Type B pancreatic cell (in vitro differentiated cells): ENCODE measurements at places on chromosomes 5 and 9.

GRCh38 chr5:94423411-94423810 is 195.0 kb downstream of the KIAA0825 start:
- no peak for DNase-seq

- DNase-seq, result no peak
Observed at GRCh38 chr9:113898596-113898995, 22.5 kb downstream of the ZNF618 start.

DNA sequence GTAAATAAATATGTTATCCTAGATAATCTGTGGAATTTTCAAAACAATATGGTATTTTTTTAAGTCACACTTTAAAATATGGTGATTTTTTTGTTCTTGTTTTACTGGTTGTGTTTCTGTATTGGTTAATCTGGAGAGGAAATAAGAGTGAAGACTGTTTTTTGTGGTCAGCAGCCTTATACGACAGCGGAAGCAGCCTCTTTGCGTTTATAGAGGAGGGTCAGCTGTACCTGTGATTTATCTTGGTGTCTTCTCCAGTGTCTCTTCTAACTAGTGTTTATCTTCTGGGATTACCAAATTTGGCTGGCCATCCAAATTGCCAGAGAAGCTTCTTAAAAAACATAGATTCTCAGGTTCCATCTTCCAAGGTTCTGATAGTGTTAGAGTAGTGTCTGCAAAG is 58.7 kb downstream of the ICE1 start:
- DNase-seq, result no peak

GRCh38 chr5:68216245-68217046 is 890 bp downstream of the PIK3R1 start:
- peak; percentile 72 for DNase-seq

- DNase-seq, result no peak
Observed at GRCh38 chr5:89450149-89450538, 567.2 kb upstream of the MEF2C start.

DNA sequence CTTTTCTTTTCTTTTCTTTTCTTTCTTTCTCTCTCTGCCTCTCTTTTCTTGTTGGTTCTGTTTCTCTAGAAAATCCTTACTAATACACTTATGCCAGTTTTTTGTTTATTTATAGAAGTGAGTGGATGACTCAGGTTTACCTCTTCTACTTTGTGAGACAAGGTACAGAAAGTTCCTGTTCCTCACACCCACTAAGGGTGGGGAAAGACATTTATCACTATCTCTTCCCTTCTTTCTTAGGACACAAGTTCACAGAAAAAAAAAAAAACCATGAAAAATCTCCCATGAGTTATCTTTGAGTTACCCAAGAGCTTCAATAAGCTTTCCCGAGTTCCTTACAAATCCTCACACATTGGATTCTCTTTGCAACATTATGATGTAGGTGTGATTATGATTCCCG is 60.9 kb upstream of the CD180 start:
- DNase-seq, result no peak

DNA sequence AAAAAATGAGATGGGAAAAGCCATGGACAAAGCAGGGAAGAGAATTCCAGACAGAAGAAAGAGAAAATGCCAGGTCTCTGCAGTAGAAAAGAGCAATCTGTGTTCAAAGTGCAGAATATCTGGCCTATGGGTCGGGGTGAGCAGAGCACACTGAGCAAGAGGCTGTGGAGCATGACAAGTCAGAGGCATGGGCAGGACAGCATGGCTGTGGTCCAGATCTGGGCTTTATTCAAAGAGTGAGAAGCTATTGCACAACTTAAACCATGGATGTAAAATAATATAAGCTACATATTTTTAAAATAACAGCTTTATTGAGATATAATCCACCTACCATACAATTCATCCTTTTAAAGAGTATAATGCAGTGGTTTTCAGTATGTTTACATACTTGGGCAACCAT is 133.1 kb upstream of the SPDL1 start:
- DNase-seq, result no peak

- DNase-seq, result no peak
Observed at GRCh38 chr9:131892162-131892707, 152.4 kb upstream of the RAPGEF1 start.

- DNase-seq, result no peak
Observed at GRCh38 chr9:120876842-120877240, at the start of gene PHF19. TSS of gene PHF19 (minus strand) at chr9:120877188. CDS start at chr9:120874741, 2,447 bp downstream.

DNA sequence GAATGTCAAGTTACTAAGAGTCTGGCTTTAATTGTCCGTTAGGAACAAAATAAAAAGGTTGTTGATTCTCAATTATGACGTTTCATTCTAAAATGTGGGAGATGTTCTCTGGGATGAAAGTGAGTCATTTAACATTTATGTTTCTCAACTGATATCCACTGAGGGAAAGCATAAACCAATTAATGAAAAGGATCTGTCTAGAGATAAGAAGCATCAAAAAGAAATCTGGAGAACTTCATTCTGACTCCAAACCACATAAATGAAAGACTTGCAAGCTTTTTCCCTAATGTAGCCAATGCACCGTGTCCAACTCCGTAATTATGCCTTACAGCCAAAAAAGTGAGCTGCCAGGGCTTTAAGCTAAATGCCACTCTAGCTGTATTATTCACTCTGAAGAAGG is 654.2 kb downstream of the TLE1 start:
- no peak for DNase-seq

DNA sequence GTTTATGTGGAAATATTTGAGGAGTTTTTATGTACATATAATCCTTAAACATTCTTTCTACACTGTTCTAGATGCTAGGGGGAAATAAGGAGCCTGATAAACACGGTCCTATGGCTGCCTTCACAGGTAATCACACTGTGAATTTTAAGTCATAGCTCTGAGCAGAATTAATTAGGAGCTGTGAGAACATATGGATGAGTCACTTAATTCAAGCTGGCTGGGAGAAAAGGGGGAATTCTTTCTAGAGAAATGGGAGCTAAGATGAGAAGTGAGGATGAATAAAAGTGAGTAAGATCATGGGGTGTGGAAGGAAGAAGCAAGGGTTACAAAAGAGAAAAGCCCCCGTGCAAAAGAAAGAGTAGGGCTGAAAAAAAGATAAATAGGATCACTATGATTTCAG is 290.8 kb downstream of the DNAH5 start:
- no peak for DNase-seq

- no peak for DNase-seq
Observed at GRCh38 chr9:119255116-119255515, 114.1 kb downstream of the BRINP1 start.

- no peak for DNase-seq
Observed at GRCh38 chr5:42984307-42984706, 55.8 kb downstream of the ANXA2R start.

DNA sequence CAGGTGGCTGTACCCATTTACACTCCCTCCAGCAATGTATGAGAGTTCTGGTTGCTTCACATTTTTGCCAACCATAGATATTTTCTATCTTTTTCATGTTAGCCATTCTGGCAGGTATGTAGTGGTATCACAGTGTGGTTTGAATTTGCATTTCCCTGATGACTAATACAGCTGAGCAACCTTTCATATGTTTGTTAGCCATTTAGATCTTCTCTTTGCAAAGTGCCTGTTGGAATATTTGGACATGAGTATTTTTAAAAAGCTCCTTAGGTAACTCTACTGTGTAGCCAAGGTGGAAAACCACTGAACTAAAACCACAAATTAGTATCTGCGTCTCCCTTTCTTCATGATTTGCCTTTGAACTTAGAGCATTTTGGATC is 31.9 kb downstream of the IRF1 start:
- DNase-seq, result no peak

DNA sequence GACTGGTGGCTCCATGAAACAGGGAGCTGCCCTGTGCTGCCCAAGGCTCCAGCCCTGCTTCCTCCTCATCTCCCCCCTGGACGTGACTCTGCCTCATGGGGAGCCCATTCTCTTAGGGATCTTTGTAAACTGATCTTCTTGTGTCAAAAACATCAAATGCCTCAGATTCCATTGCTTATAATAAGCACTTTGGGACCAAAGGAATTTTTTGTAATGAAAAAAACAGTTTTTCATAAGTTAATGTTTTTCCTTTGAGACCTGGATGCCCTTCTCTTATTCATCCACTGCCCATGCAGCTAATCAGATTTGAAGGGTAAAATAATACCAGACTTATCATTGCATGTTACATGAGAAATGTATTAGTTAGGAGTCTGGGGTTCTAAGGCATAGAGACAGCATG is 41.7 kb downstream of the PALM2AKAP2 start:
- DNase-seq, result no peak

- DNase-seq, result no peak
Observed at GRCh38 chr5:178371362-178372111, 138.9 kb upstream of the PHYKPL start.

- DNase-seq, result peak; percentile 73
Observed at GRCh38 chr5:138725153-138725817, 27.9 kb upstream of the CTNNA1 start.

GRCh38 chr9:125240649-125240999 is 519 bp downstream of the HSPA5 start:
- no peak for DNase-seq

- no peak for DNase-seq
Observed at GRCh38 chr9:64061013-64061627, 1223.9 kb downstream of the FOXD4L5 start.

- no peak for DNase-seq
Observed at GRCh38 chr5:127186657-127187056, 103.9 kb upstream of the MEGF10 start.

GRCh38 chr5:179115307-179115706 is 55.1 kb downstream of the ZNF354C start:
- DNase-seq, result no peak

DNA sequence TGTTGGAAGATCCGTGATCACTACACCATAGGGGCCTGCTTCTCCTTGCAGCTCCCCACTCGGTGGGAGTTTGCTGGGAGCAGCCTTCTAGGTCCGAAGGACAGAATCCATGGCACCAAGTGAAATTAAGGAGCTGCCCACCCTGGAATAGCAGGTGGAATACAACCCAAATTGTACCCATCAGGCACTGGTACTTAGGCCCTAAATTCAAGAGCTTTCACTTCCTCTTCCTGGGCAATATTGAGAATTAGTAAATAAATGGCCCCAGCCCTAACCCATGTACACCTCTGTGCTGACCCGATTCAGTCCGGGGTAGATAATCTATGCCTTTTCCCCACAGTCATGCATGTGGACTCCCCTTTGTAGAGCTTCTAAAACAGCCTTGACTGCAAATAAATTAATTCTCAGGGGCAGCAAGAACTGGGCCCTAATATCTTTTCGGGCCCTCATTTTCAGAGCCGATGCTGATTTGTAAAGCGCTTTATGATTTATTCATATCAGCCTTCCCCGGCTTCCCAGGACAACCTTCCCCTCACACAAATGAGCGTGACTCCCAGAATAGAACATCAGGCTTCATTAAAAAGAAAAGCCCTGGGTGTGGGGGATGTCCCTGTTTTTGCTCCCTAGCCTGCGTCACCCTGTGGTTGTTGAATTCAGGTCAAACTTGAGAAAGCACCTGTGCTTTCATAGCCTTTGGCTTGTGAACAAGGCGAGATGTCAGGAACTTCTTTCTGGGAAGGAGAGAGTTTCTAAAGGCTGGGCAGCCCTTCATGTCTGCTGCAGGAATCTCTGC is 126.1 kb upstream of the TBC1D2 start:
- DNase-seq, result no peak

GRCh38 chr5:176466245-176466871 is 18.2 kb downstream of the FAF2 start:
- no peak for DNase-seq

DNA sequence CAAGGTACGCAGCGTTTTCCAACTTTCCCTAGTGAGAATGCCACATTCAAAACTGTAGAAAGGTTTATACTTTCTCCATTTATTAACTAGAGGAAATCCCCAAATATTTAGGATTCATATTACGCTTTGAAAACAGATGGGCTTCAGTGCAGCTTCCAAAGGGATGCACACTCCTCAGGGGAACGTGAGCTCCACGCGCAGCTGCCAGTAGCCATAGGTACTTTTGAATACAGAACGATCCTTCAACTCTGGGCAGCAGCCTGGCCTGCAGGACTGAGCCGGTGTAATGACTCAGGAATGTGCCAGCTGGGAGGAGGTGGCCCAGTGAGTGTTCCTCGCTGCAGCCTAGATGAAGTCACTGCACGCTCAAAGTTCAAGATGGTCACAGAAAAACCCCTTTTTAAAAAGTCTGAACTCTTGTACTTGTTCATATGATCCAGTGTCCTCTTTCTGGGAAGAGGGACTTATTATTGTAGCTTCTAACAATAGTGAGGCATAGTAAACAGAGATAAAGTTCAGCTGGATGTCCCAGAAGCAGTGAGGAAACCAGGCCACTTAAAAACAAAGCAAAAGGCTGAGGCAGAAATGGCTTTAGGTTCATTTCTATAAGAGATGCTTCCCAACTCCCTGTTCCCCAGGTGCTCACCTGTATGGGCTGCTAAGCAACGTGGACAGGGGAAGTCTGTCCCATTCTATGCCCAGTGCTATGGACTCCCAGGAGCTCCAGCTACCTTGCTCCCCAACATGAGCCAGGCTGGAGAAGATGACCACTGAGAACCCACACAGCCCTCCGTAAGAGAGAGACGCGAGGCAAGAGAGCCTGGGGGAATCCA is 130.0 kb downstream of the LHFPL2 start:
- no peak for DNase-seq

DNA sequence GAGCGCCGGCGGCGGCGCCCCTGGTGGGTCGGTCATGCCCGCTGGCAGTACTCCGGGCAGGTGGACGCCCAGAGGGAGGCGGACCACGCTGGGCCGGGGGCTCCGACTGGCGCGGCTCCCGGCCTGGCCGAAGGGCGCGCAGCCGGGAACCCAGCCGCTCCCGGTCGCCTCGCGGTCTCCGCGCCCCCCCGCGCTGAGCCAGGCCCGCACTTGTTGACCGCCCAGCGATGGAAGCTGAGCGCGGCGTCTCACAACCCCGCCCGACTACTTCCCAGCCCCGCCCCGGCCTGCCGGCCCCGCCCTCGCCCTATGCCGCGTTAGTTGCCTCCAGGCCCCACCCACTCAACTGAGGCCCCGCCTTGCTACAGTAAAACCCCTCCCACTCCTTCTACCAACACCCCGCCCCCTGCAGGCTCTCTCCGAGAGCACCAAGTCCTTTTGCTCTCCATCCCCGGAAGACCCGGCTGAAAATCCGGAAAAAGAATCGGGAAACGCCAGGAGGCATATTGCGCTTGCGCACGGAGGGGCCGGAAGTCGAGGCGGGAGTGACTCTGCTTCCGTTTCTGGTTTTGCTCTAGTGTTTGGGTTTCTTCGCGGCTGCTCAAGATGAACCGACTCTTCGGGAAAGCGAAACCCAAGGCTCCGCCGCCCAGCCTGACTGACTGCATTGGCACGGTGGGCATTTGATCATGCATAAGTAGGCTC is at the start of the genes BAG1 and CHMP5:
TSS of gene BAG1 (minus strand) at position 236 of the 705 bp plus-strand sequence.
TSS of gene CHMP5 (plus strand) at position 577 of the 705 bp plus-strand sequence. CDS start at position 607, 30 bp downstream.
- peak; percentile 99 for DNase-seq

GRCh38 chr5:81519217-81519905 is 125.4 kb upstream of the ACOT12 start:
- DNase-seq, result no peak

DNA sequence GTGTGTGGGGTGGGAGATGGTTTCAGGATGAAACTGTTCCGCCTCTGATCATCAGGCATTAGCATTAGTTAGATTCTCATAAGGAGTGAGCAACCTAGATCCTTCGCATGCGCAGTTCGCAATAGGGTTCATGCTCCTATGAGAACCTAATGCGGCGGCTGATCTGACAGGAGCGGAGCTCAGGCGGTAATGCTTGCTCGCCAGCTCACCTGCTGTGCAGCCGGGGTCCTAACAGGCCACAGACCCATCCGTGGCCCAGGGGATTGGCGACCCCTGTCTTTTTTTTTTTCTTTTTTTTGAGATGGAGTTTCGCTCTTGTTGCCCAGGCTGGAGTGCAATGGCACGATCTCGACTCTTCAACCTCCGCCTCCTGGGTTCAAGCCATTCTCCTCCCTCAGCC is 119.1 kb downstream of the KCNIP1 start:
- no peak for DNase-seq

- DNase-seq, result no peak
Observed at GRCh38 chr9:124949387-124949786, 8.5 kb upstream of the GOLGA1 start.
